ENCODE measurements at places on chromosomes 5 and 9. TPM values are rescaled to one million over a fixed set of nuclear protein-coding genes. Genes with fewer than 3 reads are reported as not detected.

The SLC6A7 gene
- 0.07 TPM for polyA plus RNA-seq

The IFNK gene
- 0.52 TPM for polyA plus RNA-seq

The CD180 gene
- polyA plus RNA-seq, result 2.2 TPM

The CAMK2A gene
- 0.39 TPM for polyA plus RNA-seq

The C9orf153 gene
- polyA plus RNA-seq, result 0.16 TPM

The PCDHA12 gene
- polyA plus RNA-seq, result not detected

The ANKRD34B gene
- polyA plus RNA-seq, result 0.59 TPM

The RNF183 gene
- 0.46 TPM for polyA plus RNA-seq

The FAM200C gene
- polyA plus RNA-seq, result 5.5 TPM

The CACNA1B gene
- 0.11 TPM for polyA plus RNA-seq

The GRIA1 gene
- polyA plus RNA-seq, result 0.18 TPM

The TXNDC8 gene
- 0.02 TPM for polyA plus RNA-seq

The INSYN2B gene
- not detected for polyA plus RNA-seq

The ITGA1 gene
- 4.7 TPM for polyA plus RNA-seq

The ARSK gene
- polyA plus RNA-seq, result 5.3 TPM

The PDE6A gene
- polyA plus RNA-seq, result 0.16 TPM

The CHSY3 gene
- polyA plus RNA-seq, result 0.59 TPM
